ENCODE measurements at places on chromosomes 6 and 20. TPM values are rescaled to one million over a fixed set of nuclear protein-coding genes. Genes with fewer than 3 reads are reported as not detected.

GRCh38 chr6:121657972-121658371, 222.5 kb downstream of the GJA1 start:
- DNase-seq = no peak

RAB32 gene
- total RNA-seq = 0.23 TPM

GRCh38 chr20:61042506-61043385, 209.3 kb upstream of the CDH4 start:
- no peak for DNase-seq

SYNDIG1 gene
- not detected for total RNA-seq

TGM6 gene
- total RNA-seq = not detected

PHACTR1 gene
- total RNA-seq = 0.32 TPM

DNA sequence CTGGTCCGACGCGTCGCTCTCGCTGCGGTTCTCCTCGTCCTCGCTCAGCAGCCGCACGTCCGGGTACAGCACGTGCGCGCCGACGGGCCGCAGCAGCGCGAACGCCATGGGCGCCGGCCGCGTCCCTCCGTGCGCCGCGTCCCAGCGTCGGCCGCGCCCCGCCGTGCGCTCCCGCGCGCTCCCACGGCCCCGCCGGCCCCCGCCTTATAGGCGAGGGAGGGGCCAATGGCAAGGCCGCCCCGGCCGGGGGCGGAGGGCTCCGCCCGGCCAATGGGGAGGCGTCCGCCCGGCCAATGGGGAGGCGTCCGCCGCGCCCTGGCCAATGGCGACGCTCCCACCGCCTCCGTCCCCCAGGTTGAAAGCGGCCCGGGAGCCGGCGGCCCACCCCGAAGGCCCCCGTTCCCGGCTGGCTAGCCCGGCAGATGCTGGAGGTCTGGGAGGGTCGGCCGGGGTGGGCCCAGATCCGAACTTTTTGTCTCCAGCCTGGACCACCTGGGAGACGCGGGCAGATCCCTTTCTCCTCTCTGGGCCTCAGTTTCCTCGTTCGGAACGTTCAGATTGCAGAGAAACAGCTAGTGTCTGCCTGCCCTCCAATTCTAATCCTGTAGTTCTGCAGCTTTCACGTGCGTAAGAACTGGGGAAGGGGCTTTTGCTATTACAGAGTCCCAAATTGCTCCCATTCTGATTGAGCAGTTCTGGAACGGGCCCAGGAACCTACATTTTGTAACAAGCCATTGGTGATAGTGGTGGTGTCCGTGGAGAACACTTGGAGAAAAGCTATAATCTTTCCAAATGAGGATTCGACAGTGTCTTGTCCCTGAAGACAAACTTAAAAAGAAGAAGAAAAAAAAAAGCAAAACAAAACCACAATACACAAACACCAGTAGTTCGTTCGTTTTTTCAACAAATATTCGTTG, at the start of gene TCF15:
Gene TCF15 (minus strand): TSS at position 180 of the 917 bp plus-strand sequence. CDS start 72 bp downstream, at position 108.
- no peak for DNase-seq

DNA sequence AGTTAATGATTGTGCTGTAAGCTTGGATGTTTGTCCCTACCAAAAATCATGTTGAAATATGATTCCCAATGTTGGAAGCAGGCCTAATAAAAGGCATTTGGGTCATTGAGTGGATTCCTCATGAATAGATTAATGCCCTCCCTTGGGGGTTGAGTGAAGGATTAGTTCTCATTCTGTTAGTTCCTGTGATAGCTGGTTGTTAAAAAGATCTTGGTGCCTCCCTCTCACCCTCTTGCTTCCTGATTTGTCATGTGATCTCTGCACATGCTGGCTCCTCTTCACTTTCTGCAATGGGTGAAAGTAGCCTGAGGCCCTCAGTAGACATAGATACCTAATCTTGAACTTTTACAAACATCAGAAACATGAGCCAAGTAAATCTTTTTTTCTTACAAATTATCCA, 115.6 kb upstream of the HCRTR2 start:
- DNase-seq = no peak

DNA sequence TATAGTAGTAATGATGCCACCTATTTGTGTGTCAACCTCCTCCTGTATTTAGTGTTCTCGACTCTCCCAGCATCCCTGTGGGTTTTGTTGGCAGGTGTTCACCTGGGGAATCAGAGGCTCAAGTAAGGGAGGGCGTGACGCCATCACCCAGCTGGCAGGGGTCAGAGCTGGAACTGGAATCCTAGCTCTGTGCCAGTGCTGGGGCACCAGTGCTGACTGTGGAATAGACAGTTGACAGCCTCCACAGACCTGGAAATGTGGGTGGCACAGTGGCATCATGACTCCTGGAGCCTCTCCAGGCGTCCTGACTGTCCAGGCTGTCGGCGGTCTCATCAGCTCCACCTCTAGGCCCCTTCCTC, 102.8 kb downstream of the SYCP2 start:
- DNase-seq = no peak

DNA sequence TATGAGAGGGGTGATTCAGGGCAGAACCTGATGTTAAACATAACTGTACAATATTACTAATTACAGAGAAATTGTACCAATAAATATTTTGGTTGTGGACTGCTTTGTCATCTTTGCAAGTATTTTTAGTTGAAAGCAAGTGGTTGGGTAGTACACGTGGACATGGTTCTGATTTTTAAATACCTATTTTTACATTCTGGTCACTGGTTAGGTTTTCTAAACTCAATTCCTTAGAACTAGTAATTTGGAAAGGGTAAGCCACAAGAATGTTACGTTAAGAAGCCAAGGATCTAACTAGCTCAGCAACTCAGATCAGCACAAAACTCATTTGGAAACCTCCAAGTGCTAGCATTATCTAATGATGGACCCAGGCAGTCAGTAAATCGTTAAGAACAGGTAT, 2.7 kb downstream of the EPB41L2 start:
- no peak for DNase-seq

DNA sequence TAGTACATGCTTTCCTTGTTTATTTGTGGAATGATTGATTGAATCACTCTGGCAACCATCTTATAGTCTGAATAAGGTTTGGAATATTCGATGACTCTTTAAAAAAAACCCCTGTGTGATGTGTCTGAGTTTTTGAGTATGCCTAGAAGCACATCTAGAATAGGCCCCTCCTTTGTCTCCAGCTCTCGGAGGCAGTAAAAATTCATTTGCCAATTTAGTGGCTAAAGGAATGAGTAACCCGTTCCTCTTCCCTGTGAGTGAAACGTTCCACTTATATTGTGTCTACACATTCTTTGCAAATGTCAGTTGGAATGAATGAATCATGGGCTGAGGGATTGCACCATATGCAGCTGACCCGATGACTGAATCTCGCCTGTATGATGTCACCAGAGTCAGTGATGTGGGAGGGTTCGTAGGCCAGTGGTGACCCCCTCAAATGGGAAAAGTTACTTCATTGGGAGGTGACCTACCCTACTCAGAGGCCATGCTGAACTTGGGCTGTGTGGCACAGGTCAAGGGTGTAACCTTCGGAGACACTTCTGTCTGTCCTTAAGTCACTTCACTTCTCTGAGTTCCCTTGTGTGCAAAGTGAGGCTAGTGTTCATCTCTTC, 21.6 kb downstream of the MOCS3 start:
- no peak for DNase-seq

DNA sequence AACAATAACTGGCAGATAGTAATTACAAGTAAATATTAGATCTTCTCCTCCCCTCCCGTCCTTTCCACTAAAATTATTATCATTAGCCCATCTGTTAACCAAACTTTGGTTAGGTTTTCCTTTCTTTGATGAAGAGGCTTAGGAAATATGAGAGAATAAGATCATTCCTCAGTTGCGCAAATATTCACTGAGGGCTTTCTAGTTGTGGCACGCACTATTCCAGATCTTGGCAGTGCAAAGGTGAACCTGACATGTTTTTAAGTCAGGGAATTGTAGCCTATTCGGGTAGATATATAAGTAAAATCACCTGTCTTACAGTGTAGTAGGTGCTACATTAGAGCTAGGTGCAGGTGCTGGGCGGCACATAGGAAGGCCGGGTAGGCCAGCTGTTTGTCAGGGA, 31.1 kb downstream of the RNF217 start:
- DNase-seq = no peak

DNA sequence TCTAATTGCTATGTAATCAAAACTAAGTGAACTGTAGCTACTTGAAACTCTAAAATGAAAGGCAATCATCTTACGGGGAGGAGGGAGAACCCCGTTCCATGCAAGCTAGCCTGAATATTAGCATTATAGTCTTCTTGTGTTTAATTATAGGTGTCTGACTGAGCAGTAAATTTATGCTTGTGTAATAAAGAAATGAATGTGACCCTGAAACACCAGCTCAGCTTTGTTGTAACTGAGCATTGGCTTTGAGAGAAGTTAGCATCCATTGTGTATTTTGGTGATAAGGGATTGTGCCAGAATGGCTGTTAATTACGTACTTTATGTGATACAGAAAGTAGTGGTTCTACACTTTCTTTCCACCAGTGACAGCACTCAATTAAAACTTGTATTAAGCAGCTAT, 86.9 kb downstream of the QKI start:
- DNase-seq = no peak

DNA sequence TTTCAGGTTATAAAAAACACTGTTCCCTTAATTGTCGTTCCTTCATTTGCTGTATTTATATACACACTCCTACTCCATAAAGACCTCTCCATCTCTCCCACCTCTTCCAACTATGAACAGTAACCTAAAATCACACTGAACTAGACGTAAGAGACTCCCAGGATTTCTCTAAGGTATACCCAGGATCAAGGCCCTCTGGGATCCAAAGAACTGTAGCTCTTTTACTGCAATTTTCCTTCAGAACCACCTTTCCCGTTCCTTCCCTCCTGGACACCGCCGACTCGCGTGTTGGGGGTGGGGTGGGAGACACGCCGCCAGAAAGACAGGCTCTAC, 680 bp downstream of the LATS1 start:
- no peak for DNase-seq

GRCh38 chr20:4875578-4876067, 125.7 kb downstream of the SLC23A2 start:
- no peak for DNase-seq

DNA sequence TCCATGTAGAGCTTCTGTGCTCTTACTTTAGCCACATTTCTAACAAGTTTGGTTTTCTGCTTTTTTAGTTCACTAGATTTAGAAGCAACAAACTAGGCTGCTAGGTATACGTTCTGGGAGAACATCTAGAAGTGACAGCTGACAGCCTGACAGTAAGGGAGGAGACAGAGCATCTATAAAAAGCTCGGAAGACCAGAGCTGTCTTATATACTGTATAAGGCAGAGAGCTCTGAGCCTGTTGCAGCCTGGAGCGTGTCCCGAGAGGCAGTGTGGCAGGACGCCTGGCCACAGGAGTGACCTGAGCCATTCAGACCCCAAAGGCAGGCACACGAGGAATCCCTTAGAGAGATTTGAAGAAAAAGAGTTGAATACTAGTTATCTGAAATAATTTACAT, 24.6 kb downstream of the PPP1R14C start:
- DNase-seq = no peak

CFAP206 gene
- not detected for total RNA-seq

SCRT2 gene
- not detected for total RNA-seq

GRCh38 chr6:16723826-16724225, 37.4 kb downstream of the ATXN1 start:
- no peak for DNase-seq

GRCh38 chr6:53862662-53863462, 68.1 kb downstream of the LRRC1 start:
- DNase-seq = no peak

GRCh38 chr20:63189846-63190559, 25.9 kb downstream of the YTHDF1 start:
- no peak for DNase-seq

- DNase-seq = no peak
Observed at GRCh38 chr6:4093288-4093687, 14.4 kb upstream of the FAM217A start.

PTCRA gene
- total RNA-seq = not detected

GRCh38 chr6:53730767-53731166, 64.0 kb upstream of the LRRC1 start:
- DNase-seq = no peak

PAK5 gene
- not detected for total RNA-seq

DNA sequence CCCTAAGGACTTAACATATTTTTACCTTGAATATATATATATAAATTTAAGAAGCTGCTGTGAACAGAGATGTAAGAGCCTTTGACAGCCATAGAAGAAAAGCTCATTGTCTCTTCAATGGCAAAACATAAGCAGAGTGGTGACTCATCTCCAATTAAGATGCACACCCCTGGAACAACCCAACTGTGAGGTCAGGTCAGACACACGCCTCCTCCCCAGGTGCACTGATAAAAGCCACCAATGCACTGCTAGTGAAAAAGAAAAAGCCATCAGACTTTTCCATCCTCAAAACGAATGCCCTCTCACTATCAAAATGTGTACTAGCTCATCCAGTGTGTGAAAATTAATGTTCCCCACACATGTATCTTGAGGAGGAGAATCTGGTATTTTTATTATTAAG, 100.1 kb downstream of the SMLR1 start:
- no peak for DNase-seq

DNA sequence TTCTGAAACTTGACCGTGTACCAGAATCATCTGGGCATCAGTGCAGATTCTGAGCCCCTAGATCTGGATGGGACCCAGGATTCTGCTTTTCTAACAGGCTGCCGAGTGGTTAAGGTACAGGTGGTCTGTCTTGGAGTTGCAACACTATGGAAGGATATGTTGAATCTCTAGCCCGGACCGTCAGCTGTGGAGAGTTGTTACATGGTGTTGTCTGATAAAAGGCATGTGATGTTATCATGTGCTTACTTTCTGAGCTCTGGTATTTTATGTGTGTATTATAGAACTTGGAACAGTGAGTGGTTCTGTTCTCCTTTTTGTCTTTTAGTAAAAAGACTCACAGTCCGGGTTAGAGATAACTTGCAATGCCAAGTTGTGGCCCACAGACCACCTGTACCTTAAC, 123.0 kb downstream of the JARID2 start:
- no peak for DNase-seq

PLG gene
- 0.32 TPM for total RNA-seq

ADGRB3 gene
- total RNA-seq = not detected

LY6G6C gene
- not detected for total RNA-seq

DNA sequence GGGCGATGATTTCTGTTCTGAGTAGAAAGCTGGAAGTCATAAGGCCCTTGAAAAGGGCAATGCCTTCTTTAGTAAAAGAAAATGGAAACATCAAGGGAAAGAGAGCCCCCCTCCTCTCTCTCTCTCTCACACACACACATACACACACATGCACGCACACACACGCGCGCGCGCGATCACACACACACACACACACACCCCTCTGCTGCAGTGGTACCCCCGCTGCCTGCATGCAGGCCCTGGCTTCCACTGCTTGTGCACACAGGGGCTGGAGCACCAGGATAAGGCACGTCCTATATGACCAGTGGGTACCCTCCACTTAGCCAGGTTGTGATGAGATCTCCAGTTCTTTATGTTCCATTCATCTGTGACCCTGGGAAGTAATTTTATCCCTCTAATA, 300.9 kb downstream of the SLC35F1 start:
- no peak for DNase-seq

MATN4 gene
- total RNA-seq = 0.25 TPM

SYNGAP1 gene
- 42.9 TPM for total RNA-seq

DNA sequence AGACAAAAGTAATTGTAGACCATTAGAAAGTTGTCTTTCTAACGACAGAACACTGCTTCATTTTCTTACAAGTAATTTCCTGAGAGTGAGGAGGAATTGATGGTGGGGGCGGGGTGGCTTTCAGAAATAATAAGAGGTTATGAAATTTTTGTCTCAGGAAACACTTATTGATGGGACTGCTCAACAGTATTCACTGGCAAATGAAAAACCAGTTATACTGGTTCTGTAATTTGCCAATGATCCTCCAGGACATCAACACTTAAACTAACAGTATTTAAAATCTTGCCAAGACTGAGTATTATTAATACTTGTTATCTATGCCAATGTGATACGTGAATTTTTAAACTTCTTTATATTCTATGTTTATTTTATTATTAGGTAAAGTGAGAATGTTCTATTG, 41.8 kb upstream of the FUT9 start:
- no peak for DNase-seq

CGA gene
- not detected for total RNA-seq

UTRN gene
- total RNA-seq = 143 TPM
